ENCODE measurements at places on chromosomes 1 and 21.

DNA sequence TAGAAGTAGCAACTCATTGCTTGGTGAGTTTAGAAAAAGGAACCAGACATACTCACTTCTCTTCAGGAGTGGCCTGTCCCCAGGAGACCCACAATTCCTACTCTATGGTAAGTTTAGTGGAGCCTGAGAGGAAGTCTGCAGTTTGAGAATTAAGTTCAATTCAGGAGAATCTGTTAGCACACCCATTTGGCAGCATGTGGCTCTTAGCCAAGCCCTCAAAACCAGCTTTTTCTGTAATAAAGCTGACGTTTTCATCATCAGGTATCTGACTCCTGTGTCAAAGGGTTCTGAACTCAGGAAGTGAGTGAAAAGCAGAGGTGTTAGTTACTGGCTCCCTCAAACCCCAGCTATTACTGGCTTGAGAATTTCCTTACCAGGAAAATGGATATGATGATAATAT lies 20.4 kb upstream of the RGS16 start:
- no peak for DNase-seq

- DNase-seq: no peak
Observed at GRCh38 chr1:151620286-151620685, 8.4 kb downstream of the SNX27 start.

- DNase-seq: no peak
Observed at GRCh38 chr1:178328728-178329127, 168.0 kb downstream of the CLEC20A start.

- DNase-seq: no peak
Observed at GRCh38 chr1:5959087-5959486, 33.1 kb downstream of the NPHP4 start.

GRCh38 chr1:169364948-169365347 lies 2.6 kb downstream of the NME7 start:
- DNase-seq: peak; percentile 98

DNA sequence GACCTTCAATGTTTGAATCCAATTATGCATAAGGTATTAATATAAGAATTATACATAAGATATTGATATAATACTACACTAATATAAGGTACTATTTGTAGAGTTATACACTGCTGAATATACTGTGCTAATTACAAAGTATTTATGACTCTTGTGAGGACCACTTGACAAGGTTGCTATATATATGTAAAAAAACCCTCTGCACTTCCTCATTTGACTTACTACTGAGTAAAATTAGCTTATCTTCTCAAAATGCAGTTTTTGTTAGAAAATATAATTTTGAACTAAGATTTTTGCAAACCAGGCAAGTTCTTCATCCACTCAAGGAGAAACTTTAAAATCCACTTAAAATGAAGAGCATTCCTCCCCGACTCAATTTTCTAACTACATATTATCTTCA lies 8.5 kb downstream of the SIKE1 start:
- DNase-seq: no peak

DNA sequence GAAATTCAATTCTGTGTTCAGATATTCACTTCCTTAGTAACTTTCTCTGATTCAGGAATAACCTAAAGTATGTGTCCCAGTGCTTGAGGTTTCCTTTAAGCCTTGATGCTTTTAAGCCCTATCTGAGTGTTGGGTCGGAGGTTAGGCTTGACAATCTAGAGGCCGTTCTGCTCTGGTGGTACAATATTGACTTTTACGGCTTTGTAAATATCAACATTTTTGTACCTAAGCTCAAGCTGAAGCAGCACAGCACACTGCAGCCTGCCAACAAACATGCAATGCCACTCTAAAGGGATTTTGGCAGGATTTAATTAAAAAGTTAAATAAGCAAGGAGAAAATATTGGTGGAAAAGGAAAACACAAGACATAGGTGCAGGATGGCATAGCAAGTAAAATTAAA lies 279.2 kb downstream of the NEGR1 start:
- no peak for DNase-seq

DNA sequence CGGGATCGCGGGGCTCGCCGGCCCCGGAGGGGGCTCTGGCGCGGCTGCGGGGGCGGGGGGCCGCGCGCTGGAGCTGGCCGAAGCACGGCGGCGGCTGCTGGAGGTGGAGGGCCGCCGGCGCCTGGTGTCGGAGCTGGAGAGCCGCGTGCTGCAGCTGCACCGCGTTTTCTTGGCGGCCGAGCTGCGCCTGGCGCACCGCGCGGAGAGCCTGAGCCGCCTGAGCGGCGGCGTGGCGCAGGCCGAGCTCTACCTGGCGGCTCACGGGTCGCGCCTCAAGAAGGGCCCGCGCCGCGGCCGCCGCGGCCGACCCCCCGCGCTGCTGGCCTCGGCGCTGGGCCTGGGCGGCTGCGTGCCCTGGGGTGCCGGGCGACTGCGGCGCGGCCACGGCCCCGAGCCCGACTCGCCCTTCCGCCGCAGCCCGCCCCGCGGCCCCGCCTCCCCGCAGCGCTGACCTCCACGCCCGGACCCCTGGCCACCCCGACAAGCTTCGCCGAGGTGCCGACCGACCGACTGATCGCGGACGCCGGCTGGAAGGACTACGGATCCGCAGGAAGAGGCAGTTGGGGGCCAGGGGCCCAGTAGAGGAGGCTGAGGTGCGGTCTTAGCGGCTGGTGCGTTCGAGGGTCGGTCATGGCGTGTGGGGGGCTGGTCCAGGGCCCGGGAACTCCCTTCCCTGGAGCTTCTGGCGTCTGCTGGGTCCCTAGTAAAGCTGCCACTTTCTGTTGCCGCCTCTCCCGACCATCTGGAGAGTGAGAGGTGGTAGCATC lies 711 bp downstream of the TRNP1 start:
- no peak for DNase-seq

Measured in foreskin keratinocyte (primary cell).